ENCODE measurements at places on chromosomes 7 and 10. TPM values are rescaled to one million over a fixed set of nuclear protein-coding genes. Genes with fewer than 3 reads are reported as not detected.

CNNM1 gene
- 0.05 TPM for total RNA-seq

DNA sequence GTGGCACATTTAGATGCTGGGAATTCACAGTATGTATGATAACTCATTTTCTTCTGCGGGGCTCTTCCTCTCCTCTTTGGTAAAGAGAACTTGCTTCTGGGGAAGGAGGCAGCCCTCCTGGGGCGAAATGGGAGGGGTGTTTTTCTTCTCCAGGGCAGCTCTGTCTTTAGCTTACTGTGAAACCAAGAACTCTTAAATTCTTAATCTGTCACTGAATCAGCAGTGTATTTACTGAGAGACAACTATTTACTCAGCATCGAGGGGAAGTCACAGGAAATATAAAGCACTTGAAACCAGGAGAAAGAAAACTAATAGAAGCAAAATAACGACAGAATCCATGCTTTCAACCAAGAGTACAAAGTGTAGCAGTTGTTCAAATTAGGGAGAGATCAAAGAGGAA, 158.2 kb upstream of the AGK start:
- DNase-seq, result no peak

GRCh38 chr7:152568972-152569371, 107.0 kb downstream of the XRCC2 start:
- DNase-seq, result no peak

DNA sequence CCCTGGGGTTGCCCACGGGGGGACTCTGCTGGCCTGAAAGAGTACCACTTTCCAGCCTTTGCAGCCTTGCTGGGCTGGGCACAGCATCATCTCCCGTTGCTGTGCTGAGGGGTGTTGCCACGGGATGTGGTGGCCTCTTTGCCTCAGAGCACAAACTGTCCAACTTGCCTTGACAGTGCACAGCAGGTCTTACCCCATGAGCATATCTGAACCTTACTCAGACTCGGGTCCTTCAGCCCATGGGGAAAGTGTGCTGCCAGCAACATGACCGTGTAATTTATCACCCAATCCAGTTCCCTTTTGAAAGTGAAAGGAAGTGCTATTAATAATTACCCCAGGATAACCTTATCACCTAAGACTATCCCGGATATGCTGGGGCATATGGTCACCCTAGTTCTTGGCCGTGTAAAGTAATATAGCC, 46.8 kb downstream of the TBXAS1 start:
- peak; percentile 43 for DNase-seq

DNA sequence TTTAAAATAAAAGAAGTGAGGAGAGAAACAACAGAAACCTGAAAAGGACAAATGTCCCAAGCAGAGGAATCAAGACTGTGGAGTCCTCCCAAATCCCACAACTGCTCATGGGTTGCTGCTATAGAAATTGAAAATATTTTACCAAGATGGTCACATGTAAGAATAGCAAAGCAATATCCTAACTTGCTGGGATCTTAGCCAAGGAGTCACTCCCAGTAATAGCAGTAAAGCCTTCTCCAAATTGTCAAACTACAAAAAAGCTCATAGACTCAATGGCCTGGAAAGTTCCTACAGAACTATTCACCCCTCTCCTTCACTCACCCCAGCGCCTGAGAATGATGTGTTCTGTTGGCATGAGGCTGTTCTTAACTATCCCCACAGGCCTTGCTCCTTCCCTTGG, 186.5 kb downstream of the ELMO1 start:
- DNase-seq, result no peak

- DNase-seq, result no peak
These were observed 59.9 kb upstream of the TM9SF3 start for GRCh38 chr10:96646751-96647166.

GRCh38 chr10:45253183-45253914, 62.1 kb downstream of the OR13A1 start:
- DNase-seq, result no peak

DNA sequence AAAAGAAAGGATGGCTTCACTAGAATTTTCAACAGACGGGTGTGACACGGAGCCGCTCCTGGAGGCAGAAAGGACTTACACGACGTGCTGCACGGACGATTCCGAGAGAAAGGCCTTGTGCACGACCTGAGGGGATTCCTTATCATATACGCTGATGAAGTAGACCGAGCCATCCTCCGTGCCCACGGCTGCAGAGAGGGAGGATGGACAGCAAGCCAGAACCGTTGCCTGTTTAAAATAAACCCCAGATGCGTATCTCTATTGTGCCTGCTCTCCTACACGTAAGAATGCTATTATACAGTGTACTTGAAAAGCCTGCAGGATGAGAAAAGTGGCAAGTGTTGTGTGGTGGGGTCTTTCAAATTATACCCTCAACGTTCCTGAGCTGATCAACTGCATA, 38.4 kb downstream of the CFAP43 start:
- no peak for DNase-seq

GRCh38 chr7:131726686-131727085, 170.3 kb upstream of the PODXL start:
- DNase-seq, result no peak

All from left cardiac atrium (tissue), 4 donors.